ENCODE measurements at places on chromosomes 5 and 9. TPM values are rescaled to one million over a fixed set of nuclear protein-coding genes. Genes with fewer than 3 reads are reported as not detected.

The ANKRD20A1 gene
- 1.1 TPM for total RNA-seq

The NELFB gene
- total RNA-seq, result 39.5 TPM

The TAF1L gene
- total RNA-seq, result not detected

The ECM2 gene
- 5.1 TPM for total RNA-seq

The KCNT1 gene
- total RNA-seq, result not detected

The LPAR1 gene
- total RNA-seq, result 20.4 TPM

The GPRIN1 gene
- total RNA-seq, result 4.6 TPM

The GFPT2 gene
- 5.5 TPM for total RNA-seq

The PFN3 gene
- not detected for total RNA-seq

The PTPN3 gene
- total RNA-seq, result 11.8 TPM

The ACTL7B gene
- total RNA-seq, result not detected

The SAPCD2 gene
- total RNA-seq, result 8.2 TPM

The LHX6 gene
- 4.6 TPM for total RNA-seq

The SV2C gene
- total RNA-seq, result 0.04 TPM

The STKLD1 gene
- total RNA-seq, result not detected

The CAVIN4 gene
- 0.09 TPM for total RNA-seq

The PPIC gene
- total RNA-seq, result 21.7 TPM

The HTR1A gene
- not detected for total RNA-seq

The HSD17B3 gene
- not detected for total RNA-seq

The SPATA9 gene
- total RNA-seq, result not detected

The GRM6 gene
- not detected for total RNA-seq

The ANKRD34B gene
- total RNA-seq, result not detected

The C9orf153 gene
- total RNA-seq, result not detected

The TTC16 gene
- not detected for total RNA-seq

The FAXDC2 gene
- total RNA-seq, result 30.1 TPM

The SHOC1 gene
- 5.8 TPM for total RNA-seq

The QRFP gene
- not detected for total RNA-seq

The SPINK4 gene
- not detected for total RNA-seq

The FSTL4 gene
- total RNA-seq, result 1.5 TPM

The ATP10B gene
- 10.3 TPM for total RNA-seq

The SPINK13 gene
- total RNA-seq, result not detected

The LRRC70 gene
- total RNA-seq, result 0.49 TPM

The MEF2C gene
- 17.5 TPM for total RNA-seq

The MLANA gene
- total RNA-seq, result not detected

The C6 gene
- 0.57 TPM for total RNA-seq

The NRG2 gene
- 0.66 TPM for total RNA-seq

The GKAP1 gene
- 7.8 TPM for total RNA-seq
